ENCODE measurements at places on chromosomes 3 and 15. TPM values are rescaled to one million over a fixed set of nuclear protein-coding genes. Genes with fewer than 3 reads are reported as not detected.

DNA sequence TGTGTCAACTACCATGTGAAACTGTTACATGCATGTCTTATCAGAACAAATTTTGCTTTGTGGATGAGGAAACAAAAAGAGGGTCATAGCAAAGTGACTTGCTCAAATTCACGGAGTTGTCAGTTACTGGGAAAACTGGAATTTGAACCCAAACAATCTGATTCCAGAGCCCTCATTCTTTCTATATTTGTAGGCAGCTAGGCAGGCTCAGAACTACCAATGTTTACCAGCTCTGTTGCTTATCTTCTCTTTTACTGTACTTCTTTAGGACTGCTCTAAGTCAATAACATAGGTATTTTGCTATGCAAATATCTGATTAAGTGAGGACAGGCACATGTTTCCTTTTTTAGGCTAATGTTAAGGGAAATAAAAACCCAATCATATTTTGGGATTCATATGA, 450.5 kb downstream of the ZPLD1 start:
- DNase-seq = no peak

GRCh38 chr3:149581681-149582370, 76.0 kb downstream of the WWTR1 start:
- peak; percentile 90 for DNase-seq

The NUP210 gene
- not detected for total RNA-seq

The CHST2 gene
- total RNA-seq = 5.4 TPM

The NOX5 gene
- 0.14 TPM for total RNA-seq

The CPA3 gene
- not detected for total RNA-seq

The GOLGA8K gene
- total RNA-seq = 0.14 TPM

DNA sequence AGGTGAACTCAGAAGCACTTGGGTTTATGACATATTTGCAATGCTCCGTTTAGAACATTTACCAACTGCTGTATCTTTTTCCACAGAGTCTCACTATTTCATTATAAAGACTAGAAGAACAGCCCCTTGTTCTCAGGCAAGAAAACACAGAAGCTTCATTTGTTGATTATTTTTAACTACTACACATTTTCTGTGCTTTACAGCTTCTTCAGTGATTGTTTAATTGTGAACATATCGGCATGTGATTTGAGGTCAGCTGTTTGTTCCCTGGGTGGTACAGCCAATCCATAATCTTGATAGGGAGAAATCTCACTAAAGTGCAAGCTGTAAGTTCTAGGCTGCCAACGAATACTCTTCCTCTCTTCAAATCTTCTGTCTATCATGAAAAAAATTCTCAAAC, 31.0 kb upstream of the DLG1 start:
- DNase-seq = no peak

- peak; percentile 56 for DNase-seq
Observed at GRCh38 chr15:59528961-59529402, 82.6 kb upstream of the GCNT3 start.

DNA sequence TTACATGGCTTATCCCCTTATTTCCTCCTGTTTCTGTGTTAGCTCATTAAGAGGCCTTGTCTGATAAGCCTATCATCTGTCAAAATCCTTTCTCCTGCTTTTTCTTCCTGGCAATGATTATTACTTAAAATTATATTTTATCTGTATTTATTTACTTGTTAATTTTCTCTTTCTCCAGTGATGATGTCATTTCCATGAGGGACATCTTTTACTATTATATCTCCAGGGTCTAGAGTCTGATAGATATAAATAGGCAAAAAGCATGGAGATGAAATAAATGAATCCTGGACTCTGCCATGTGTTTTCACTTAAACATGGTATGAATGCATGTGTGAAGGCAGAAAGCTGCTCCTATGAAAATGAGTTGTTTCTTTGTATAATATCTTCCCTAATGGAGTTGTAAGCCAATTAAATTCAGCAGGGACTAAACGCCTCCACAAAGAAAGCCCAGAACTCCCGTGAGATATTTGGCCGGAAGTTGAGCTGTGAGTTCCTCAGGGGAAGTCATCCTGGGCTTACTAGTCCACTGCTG, 375.2 kb downstream of the TUSC7 start:
- DNase-seq = no peak

- DNase-seq = no peak
Observed at GRCh38 chr3:141057946-141058800, 7.0 kb downstream of the SPSB4 start.

DNA sequence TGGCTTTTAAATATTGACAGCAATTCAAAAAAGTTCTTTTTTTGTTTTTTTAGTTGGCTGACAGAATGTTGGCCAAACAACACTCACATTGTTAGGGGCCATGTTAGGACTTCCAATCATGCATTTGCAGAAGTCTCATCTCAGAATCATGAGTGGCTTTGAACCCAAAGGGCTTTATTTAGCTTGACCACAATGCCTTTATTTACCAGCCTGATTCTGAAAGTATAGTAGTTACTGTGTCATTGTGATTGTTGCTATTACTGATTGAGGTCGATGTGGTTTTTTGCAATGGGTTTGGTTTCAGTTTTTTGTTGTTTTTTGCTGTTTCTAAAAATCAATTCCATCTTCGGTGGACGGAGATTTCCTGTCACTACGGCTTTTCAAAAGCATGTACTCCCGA, 7.2 kb downstream of the GLDN start:
- no peak for DNase-seq

The BSN gene
- 0.07 TPM for total RNA-seq

The SLC6A1 gene
- not detected for total RNA-seq

The GOLGA6L7 gene
- total RNA-seq = not detected

The CASR gene
- total RNA-seq = not detected

The CYP11A1 gene
- not detected for total RNA-seq

The UBA7 gene
- total RNA-seq = 6.7 TPM

DNA sequence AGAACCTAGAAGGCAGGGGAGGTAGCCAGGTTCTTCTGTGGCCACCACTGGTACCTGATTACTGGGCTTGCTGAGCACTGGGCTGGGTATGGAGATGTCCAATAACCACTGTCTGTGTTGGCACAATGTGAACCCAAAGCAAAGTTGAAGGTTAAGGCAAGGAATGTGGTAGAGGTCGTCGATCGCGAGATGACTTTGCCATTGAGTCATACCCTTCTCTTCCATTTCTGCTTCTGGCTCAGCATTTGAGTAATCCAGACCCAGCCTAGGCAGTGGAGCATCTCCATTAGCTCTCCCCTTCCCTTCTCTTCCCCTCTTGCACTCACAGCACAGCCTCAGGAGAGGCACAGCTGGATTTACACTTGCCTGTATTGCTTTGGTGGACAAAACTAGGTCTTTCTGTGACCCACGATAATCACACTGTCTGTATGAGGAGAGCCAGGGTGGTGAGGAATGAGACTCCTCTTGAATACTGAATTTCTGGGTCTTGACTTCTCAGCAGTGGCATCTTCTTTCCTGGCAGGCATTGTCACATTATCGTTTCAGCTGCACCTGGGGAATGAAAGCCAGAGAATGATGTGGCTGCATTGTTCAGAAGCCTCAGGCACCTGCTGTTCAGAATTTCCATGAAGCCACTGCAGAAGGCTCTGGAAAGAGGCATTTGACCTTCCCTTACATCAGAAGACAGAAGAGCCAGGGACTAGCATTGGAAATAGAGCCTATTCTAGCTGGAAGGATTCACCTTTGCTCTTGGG, 272.6 kb downstream of the PDCD6IP start:
- DNase-seq = no peak

GRCh38 chr3:158465074-158465473, 105.9 kb upstream of the MLF1 start:
- no peak for DNase-seq

The AHSG gene
- 0.21 TPM for total RNA-seq

GRCh38 chr15:87816811-87817210, 439.7 kb downstream of the NTRK3 start:
- peak; percentile 91 for DNase-seq

The AGBL1 gene
- total RNA-seq = not detected

DNA sequence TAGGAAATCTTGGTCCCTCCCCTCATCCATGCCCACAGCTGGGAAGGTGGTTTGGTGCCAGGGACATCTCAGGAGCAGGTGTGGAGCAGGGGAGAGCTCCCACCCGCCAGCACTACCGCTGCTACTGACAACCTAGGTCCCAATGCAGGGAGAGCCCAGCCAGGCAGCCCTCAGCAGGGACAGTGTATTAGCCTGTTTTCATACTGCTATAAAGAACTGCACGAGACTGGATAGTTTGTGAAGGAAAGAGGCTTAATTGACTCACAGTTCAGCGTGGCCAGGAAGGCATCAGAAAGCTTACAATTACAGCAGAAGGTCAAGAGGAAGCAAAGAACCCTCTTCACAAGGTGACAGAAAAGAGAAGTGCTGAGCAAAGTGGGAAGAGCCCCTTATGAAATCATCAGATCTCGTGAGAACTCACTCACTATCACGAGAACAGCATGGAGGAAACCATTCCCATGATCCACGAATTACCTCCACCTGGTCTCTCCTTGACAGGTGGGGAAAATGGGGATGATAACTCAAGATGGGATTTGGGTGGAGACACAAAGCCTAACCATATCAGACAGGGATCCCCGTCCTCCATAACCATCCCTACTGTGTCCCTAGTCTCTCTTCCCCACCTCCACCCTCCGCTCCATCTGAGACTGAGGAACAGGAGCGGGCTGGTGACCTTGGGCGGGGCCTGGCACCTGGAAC, 218.6 kb downstream of the TBC1D2B start:
- DNase-seq = no peak

GRCh38 chr3:120368172-120368571, 19.0 kb upstream of the LRRC58 start:
- no peak for DNase-seq

The INKA1 gene
- 20.1 TPM for total RNA-seq

The TPRA1 gene
- total RNA-seq = 31.5 TPM

- no peak for DNase-seq
Observed at GRCh38 chr3:99699841-99700240, 61.4 kb downstream of the COL8A1 start.

GRCh38 chr15:83653639-83654378, at the start of gene ADAMTSL3:
Gene ADAMTSL3, plus strand, starts transcription at chr15:83654123. Its CDS starts 1,639 bp downstream, at chr15:83655762.
- no peak for DNase-seq

The GRIP2 gene
- total RNA-seq = 0.81 TPM

DNA sequence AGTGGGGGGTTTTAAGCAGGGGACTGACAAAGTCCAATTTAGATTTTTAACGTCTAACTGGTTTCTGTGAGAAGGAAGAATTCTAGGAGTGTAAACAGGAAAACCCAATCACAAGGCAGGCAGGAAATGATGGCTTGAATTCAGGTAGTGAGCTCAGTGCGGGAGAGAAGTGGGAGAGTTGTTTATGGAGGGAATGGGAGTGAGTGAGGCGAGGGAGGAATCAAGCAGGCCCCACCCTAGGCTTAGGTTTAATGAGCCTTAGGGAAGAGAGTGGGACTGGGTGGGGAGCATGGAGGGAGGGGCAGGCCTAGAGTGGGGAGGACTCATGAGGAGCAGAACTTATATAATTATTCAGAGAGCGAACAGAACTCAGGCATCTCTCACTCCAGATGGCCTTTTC, 17.9 kb downstream of the VIPR1 start:
- no peak for DNase-seq

DNA sequence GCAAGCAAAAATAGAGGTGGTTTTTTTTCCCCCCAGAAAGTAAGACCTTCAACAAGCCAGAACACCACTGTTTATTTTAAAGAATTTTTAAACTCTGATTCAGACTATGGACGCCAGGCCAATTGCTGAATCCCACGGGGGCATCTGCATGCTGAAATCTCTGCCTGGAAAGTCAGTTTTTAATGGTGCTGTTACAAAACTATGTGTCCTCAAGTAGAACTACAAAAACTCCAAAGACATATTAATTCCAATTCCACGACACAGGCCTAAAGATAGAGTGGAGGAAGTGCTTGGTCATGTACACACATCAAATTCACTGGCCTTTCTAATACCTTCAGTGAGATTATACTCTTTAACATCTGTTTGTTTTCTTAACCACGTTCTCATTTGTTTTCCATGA, 490.5 kb upstream of the NR2F2 start:
- DNase-seq = no peak

DNA sequence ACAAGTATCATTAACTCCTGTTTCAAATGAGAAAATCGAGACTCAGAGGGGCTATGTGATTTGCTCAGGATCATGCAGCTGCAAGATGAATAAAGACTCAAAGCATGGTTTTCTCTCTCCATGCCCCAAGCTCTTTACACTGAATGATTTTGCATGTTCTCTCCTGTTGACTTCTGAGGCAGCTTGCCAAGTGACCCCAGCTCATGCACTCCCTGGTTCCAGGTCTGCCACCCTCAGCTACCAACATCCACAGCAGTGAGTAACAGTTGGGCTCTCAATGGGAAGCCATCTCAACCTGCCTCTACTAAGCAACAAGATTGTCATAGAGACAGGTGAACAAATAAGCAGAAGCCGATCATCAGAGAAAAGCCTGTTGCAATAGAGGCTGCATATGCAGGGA, 116.9 kb upstream of the GADL1 start:
- DNase-seq = peak; percentile 89

DNA sequence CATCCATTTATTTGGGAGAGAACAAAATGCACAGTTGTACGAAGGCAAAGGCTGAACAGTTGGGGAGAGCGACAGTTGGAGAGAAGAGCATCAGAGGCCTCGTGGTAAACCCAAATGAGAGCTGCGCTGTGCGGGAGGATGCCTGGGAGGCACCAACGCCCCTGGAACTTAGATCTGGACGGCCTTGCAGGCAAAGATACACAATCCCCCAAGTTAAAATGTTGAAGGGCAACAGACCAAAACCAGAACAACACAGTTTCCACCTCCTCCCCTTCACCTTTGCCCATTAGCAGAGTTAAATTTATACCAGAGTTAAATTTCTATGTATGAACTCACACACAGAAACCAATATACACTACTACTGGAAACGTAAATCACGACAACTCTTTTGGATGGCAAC, 339.6 kb downstream of the RORA start:
- DNase-seq = no peak

DNA sequence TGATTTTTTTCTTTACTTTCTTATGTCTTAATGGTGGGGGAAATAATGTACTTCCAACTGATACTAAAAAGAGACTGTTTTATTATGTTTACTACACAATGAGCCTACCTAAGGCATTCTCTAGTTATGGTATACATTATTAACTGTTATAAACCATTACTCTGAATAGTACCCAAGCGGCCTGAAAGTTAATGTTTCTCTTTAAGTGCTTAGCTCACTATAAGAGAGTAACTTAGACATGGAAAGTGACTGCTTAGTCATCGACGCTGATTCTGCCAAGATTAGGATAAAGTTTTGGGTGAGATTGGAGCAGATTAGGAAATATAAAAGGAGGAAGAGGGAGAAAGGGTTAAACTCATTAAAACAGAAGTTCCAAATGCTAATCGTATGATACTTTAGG, 365.0 kb downstream of the NLGN1 start:
- DNase-seq = no peak

The FANCD2OS gene
- not detected for total RNA-seq

Data from foreskin keratinocyte (primary cell).